ENCODE measurements at places on chromosomes 7 and 10.

DNA sequence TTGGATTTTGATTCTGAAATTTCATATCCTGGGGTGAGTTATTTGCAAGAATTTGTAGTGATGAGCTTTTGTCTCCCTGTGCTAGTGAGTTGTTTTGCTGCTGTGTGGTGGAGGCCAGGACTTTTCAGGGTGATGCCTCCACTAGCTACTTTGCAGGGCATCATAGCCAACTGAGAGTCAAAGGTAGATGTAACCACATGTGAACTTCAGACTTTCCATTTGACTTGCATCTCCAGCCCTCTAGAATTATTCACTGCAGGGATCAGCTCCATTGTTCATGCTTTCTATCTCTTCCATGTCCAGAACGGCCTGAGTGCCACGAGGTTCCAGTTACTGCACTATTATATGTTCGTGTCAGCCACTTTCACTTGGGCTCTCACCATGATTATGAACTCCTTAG is 534.3 kb downstream of the GRM8 start:
- DNase-seq, result no peak

GRCh38 chr10:47029181-47030009 is 118.2 kb downstream of the PTPN20 start:
- DNase-seq, result no peak

- no peak for DNase-seq
Measured at GRCh38 chr10:126006906-126007305, 110.5 kb downstream of the FANK1 start.

DNA sequence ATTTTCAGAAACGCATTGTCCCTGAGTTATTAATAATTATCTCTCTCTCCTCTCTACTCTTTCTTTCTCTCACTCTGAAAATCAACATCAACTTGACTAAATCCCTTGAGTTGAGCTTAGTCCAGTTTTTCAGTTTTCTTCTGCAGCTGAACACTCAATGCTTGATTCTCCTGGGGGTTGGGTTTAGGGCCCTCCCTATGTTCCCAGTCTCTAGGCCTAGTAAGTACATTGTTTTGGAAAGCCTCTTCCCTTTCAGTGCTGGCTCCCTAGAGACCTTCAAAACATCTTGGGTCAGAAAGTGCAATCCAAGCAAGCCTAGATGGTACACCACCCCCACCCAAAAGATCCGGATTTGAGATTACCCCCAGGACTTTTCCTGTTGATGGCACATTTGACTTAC is 488.5 kb downstream of the LRMDA start:
- no peak for DNase-seq

GRCh38 chr10:123562387-123562786 is 103.8 kb upstream of the GPR26 start:
- no peak for DNase-seq

DNA sequence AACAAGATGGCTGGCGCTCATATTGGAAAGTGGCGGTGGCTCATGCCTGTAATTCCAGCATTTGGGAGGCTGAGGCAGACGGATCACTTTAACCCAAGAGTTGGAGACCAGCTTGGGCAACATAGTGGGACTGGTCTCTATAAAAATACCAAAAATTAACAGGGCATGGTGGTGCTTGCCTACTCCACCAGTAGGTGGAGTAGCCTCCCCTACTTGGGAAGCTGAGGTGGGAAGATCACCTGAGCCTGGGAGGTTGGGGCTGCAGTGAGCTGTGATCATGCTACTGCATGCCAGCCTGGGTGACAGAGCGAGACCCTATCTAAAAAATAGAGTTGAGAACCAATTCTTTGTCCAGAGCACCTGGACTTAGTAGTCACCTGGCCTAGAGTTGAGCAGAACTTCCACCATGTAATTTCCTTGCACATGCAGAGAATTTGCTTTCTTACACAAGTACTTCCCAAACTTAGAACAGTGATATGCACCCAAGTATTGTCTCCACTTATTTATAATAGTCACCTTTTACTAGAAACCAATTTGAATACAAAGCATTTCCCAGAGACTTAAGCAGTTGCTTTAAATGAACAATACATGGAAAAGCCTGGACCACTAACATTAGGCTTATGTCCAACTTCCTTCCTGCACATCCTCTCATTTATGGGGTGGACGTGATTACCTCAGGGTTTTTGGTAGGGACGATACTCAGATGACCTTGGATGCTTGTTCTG is 15.9 kb downstream of the LAMB4 start:
- DNase-seq, result no peak

DNA sequence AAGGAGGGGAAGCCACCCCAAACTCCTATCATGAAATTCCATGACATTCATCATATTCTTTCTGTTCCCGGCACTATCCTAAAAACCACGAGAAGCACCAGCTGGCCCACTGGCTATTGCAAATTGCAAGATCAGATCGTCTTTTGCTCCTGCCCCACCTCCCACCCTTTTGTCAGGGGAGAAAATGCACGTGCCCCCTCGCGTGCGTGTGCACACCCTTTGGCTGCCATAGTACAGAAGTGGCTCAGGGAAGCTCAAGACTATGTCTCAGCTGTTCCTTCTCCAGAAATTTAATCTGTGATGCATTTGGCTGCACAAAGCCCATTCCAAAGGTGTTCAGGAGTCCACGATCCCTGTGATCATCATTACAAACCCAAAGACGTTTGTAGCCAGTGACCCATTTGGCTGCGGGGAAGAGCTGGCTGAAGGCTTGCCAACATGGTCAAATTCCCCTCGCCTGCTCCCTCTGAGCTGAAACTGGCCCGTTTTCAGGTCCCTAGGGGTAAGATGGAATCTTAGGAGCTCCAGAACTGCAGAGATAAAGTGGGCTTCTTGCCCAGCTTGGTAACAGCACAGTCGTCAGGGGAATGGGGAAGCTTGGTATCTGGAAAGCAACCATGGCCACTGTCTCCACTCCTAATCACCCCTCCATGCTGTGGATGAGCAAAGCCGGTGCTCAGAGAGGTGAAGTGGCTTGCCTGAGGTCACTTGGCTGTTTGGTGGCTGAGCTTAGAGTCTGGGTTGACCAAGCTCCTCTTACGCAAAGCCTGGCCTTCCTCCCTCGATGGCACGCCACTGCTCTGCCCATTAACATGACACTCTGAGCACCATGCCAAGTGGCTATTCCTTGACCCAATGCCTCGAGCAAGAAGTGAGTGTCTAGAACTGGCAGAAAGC is 155.4 kb downstream of the NEURL1 start:
- DNase-seq, result no peak

GRCh38 chr10:78950656-78951587 is 117.8 kb upstream of the ZMIZ1 start:
- DNase-seq, result no peak

GRCh38 chr7:51645255-51645654 is 328.6 kb upstream of the COBL start:
- DNase-seq, result no peak

- DNase-seq, result no peak
Measured at GRCh38 chr7:151539088-151539671, 19.5 kb upstream of the RHEB start.

DNA sequence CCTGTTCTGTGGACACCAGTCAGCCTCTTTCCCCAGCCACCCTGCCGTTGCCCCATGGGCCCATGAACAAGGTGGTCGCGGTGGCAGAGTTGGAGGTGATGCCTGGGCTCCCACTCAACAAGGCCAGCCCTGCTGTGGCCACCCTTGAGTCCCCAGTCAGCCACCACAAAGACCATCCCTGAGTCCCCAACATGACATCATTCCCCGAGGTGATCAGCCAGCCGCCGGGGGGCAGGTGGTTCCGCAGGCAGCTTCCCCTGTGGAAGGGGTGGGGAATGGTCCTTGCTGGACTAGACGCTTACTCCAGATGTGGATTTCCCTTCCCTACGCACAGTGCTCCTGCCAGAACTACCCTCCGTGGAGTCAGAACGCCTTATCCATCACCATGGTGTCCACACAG is 271.7 kb downstream of the PTPRN2 start:
- no peak for DNase-seq

DNA sequence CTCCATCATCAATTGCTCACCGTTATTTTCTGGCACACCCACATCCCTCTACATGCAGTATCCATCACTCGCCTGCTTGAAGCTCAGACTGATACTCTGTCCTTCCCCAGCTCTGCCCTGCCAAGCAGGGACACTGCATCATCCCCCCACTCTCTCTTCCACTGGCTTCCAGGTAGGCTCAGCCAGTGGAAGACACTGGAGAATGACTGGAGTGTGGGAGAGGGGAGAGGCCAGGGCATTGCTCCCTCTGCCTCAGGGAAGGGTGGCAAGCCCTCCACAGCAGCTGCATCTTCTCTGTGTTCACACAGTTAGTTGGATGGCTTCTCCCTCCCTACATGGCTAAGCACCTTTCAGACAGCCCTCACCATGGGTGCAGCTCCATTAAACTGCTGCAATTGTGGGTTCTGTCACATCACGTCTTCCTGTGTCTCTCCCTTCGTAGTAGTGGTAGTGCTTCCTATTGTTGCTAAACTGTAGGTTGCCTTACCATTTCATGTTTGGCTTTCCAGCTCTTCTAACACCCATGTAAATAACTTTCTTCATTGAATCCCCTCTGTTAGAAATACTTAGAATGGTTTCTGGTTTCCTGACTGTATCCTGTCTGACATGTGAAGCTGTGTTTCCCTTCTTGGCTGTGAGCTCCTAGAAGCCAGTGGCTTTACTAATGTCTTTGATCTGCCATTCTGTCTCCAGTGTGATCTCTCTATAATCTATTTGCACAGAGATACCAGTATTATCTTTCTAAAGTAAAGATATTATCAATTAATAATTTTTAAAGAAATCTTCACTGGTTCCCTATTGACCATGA is 483.7 kb upstream of the LRRN3 start:
- no peak for DNase-seq

DNA sequence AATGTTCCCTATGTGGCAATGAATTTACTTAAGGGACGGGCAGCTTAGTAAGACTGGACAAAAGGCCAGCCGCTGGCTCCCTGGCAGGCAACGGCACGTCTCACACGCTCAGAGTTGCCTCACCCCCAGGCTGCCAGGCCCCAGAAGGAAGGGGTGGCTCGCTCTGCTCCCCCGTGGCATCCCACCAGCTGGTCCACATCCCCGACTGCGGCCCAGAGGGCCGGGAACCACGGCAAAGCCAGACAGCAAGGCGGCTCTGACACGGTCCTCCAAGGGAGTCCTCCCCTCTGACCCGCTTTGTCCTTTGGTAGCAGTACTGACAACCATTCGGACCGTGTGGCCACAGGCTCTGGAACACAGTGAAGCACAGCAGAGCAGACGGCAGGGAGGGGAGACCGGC is 34.1 kb downstream of the NUDT1 start:
- no peak for DNase-seq

GRCh38 chr10:74418285-74418872 is 267.4 kb downstream of the ADK start:
- DNase-seq, result no peak

GRCh38 chr7:18526368-18526878 is 30.9 kb downstream of the HDAC9 start:
- DNase-seq, result no peak

GRCh38 chr7:22317632-22318031 is 39.3 kb downstream of the RAPGEF5 start:
- DNase-seq, result no peak

DNA sequence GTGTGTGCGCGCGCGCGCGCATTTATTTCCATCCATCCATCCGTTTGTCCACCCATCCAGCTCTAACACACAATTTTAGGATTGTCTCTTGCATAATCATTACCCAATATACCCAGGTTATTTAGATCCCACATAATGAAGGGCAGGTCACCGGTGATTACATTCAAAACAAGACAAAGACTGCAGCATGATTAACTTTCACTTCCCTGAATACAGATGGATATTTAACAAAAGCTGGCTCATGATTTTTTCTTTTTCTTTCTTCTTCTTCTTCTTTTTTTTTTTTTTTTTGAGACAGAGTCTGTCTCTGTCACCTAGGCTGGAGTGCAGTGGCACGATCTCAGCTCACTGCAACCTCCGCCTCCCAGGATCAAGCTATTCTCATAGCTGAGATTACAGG is 86.2 kb downstream of the SH3PXD2A start:
- no peak for DNase-seq

DNA sequence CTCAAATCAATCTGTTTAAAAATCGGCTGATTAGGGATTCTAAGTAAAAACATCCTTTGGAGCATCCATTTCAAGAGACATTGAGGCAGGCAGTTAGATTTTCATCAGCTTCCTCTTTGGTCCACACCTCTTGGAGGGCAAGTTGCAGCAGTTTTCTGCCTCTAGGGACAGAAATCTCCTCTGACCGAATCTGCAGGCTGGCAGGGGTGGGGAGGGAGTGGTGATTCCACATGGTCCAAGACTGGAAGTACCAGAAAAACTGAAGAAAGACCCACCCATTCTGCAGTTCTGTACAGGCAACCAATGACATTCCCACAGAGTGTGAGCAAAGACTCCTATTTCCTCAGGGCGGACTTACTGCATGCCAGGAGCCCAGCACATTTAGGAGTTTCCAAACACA is 29.0 kb downstream of the FGFBP3 start:
- DNase-seq, result no peak

GRCh38 chr10:80081026-80081425 is 2.6 kb downstream of the TMEM254 start:
- DNase-seq, result no peak

DNA sequence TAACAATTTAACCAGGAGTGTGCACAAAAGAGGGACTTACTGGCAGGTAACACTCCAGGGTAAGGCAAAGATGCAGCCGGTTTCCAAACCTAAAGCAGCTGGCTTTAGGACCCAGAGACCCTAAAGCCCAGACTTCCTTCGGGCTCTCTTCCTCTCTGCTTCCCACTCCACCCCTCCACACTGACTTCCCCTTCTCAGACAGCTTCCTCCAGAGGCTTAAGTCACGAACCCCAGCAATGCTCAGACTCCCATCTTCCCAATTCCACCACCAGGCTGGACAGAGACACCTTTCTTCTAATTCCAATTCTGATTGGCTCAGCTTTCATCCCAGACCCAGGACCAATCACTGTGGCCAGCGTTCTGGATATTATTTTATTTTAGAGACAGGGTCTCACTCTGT is 24.8 kb downstream of the STYXL1 start:
- no peak for DNase-seq

DNA sequence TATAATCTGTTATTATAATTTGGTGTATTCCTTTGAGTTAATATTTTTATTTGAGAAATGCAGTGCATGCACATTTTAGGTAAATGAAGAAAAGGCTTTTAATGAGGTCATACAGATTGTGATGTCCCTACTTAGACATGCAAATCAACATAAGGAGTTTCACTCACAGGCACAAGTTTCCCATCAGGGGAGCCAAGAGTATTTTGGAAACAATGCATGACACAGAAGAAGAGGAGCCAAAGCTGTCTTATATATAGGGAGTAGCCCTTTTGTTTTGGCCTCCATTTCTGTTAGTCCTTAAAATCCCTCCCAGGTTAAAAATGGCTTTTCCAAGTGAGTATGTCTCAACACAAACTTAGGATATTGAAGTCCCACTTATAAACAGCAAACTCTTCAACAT is 703.4 kb upstream of the ANKRD30A start:
- no peak for DNase-seq

DNA sequence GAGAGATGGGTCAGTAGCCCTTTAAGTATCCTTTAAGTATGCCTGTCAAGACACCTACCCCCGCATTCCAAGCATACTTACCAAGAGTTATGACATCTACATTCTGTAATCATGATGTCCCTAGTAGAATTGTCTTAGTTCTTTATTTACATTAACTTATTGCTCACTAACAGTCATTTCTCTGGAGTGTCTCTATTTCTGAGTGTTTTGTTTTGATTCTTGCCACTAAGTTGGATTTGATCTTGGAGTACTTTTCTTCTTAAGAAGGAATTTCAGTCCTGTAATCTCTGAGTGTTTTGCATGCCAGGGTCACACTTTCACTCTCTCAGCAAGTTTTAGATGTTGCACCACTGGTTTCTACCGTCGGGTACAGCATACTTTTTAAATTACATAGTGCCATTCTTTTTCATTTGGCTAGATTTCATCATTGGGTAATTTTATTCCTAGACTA is 1053.9 kb downstream of the KCNMA1 start:
- no peak for DNase-seq

All from GM18507 (cell line).